NAMALWA (cell line): ENCODE measurements at places on chromosomes 7 and 10.

- no peak for DNase-seq
Observed at GRCh38 chr7:117231047-117231359, 91.9 kb downstream of the WNT2 start.

- no peak for DNase-seq
Observed at GRCh38 chr10:122357685-122358084, 16.8 kb upstream of the PLEKHA1 start.

- DNase-seq: no peak
Observed at GRCh38 chr7:139582130-139582650, 58.7 kb downstream of the CLEC2L start.

DNA sequence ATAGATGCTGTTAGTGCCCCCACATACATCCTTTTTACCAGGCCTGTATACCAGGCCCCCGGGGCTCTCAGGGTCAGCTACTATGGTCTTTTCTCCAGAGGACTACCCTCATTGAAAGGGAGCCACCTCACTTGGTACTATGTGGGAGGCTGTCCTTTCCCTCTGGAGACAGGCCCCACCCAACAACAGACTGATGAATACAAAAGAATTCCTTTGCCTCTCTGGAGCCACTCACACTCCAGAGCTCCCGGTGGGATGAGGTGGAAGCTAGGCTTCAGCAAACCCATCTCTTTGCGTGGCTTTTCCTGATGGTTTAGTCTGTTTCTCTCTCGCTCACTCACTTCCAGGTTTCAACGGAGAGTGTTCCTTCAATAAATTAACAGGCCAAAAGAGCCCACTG lies 30.3 kb downstream of the ANKMY2 start:
- DNase-seq: no peak

DNA sequence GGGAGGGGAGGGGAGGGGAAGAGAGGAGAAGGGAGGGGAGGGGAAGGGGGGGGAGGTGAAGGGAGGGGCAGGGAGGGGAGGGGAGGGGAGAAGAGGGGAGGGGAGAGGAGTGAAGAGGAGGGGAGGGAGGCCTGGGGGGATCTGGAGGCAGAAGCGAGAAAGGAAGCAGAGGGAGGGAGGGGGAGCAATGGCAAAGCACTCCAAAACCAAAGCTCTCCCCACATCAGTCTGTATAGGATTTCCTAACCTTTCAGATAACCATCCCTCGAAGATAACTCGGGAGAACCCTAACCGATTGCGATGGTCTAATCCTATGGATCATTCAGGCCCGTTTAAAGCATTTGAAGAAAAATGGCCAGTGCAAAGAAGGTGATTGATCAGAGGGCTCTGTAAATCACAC lies 19.0 kb downstream of the EBF3 start:
- DNase-seq: no peak

DNA sequence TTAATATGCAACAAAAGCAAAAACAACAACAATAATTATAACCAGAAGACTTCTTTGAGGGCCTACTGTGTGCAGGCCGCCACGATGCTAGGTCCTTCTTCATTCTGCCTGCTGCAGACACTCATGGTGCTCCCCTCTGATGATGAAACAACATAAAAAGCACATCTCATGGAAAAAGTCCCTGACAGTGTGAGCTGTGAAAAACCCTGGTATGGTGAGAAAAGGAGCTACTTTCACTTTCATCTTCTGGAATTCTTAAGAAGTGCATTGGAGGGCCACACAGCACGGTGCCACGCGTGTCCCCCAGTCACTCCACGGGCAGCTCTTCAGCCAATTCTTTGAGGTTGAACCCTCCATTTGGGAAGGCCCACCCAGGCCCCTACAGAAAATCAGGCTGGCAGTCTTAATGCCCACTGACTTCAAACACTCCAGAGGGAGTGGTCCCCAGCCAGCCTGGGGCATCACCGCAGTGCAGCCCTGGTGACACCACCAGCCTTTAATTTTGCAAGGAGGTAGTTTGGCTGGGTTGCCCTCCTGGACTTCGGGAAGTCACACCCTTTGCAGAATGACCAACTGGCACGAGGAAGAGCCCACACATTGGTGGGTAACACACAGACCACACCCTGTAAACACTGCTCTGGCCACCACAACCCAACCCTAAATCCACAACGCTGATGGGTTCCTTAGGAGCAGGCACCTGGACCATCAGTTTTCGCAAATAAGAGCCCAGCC lies 7.7 kb downstream of the KCNMA1 start:
- no peak for DNase-seq

DNA sequence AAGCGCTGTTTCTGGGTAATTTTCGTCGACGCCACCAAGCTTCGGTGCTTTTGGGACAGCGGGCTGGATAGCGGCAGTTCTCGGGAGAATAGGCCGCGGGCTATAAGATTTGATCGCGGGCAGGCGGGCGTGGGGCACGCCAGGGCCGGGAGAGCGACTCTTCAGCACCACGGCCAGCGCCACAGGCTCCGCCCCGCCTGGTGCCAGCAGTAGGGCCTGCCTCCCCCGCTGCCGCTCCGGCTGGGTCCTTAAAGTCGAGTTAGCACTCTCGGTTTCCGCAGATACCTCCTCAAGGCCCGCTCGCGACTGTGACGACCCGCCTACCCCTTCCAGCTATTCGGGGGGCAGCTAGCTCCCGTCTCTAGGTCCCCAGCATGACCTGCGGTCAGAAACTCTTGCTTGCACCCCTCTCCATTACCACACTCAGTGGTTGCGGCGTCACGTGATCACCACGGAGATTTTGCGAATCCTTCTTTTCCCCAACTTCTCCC lies 9.4 kb downstream of the NXPH1 start:
- DNase-seq: no peak

DNA sequence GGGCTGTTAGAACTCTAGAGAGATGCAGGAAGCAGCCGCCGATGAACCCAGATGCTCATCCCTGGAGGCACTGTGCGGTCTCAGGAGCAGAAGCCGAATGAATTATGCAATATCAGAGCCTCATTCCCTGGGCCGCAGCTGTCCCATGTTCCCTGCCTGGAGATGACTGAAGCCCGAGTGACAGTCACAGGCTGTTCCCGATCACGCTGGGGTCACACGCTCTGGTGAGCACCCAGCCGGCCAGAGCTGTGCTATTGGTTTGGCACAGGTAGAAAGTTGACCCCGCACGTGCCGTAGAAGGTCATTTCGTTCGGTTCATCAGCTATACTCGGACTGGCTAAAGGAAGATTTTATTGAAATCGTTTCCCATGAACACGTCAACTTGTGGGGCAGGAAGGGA lies 140.5 kb upstream of the SH2B2 start:
- DNase-seq: no peak

- no peak for DNase-seq
Observed at GRCh38 chr7:28992798-28993197, 34.7 kb upstream of the TRIL start.

GRCh38 chr7:48089046-48090003 lies at the start of gene UPP1:
Gene UPP1 (plus strand): TSS chr7:48089265. CDS start chr7:48094784, 5,519 bp downstream.
- no peak for DNase-seq

DNA sequence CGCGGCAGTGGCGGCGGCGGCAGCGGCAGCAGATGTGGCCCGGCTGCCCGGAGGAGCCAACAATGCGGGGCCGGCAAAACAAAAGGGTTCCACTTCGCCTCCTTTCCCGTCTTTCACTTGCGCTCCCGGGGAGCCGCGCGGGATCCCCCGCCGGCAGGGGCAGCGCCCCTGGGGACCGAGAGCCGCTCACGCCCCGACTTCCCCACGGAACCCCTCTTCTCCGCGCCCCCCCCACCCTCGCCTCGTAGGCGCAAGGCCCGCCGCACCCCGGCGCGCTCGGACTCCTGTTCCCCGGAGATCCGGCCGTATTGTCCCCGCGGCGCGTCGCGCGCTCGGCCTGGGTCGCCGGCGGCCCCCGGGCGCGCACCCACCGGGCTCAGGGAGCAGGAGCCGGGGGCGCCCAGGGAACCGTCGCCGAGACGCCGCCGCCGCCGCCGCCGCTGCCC lies 854 bp downstream of the CTBP2 start:
- DNase-seq: no peak
